ENCODE measurements at places on chromosomes 5 and 9. TPM values are rescaled to one million over a fixed set of nuclear protein-coding genes. Genes with fewer than 3 reads are reported as not detected.

Gene GDF9
- 1.1 TPM for total RNA-seq

Gene LHX3
- total RNA-seq: 18.5 TPM

Gene WDR38
- total RNA-seq: not detected

Gene PCDHA4
- 7.1 TPM for total RNA-seq

Gene OBP2B
- total RNA-seq: not detected

Gene GABRA6
- not detected for total RNA-seq
